ENCODE measurements at places on chromosomes 4 and X.

- DNase-seq: no peak
Measured at GRCh38 chr4:37601531-37601930, 84.6 kb downstream of the RELL1 start.

GRCh38 chrX:19721726-19722370 lies 165.6 kb downstream of the SH3KBP1 start:
- no peak for DNase-seq

DNA sequence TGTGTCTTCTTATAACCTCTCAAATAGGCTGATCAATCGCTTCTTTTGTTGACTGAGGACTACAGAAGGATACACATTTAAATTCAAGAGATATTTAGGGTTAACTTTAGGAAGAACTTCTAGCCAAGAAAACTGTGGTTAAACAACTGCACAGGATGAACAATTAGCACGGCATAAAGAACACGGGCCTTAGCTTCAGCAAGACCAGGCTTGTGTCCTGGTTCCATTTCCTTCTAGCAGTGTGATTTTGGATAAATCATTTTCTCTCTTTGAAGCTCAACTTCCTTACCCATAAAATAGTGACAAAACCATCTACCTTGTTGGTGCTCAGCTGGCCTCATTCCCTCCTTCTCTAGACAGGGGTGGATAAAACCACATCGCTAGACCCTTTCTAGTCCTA lies 117.6 kb downstream of the TSPAN5 start:
- no peak for DNase-seq

GRCh38 chrX:69995362-69996112 lies 54.2 kb downstream of the AWAT2 start:
- DNase-seq: no peak

DNA sequence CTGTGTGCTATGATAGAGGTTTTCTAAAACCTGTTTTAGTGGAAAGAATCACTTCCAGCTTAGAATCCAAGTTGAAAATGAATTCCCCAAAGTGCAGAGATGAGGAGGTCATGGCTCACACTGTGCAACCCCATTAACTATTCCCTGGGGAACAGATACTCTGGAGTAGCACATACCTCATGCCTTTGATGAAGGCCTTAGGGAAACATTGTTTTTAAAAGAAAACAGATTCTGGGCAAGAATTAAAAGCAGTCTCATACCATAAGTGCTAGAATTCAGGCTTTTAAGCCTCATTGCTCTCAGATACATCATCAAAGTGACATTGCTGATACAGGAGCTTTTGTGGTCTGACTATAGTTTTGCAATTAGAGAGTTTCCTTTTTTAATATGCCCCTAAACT lies 115.1 kb downstream of the NDST4 start:
- DNase-seq: no peak

DNA sequence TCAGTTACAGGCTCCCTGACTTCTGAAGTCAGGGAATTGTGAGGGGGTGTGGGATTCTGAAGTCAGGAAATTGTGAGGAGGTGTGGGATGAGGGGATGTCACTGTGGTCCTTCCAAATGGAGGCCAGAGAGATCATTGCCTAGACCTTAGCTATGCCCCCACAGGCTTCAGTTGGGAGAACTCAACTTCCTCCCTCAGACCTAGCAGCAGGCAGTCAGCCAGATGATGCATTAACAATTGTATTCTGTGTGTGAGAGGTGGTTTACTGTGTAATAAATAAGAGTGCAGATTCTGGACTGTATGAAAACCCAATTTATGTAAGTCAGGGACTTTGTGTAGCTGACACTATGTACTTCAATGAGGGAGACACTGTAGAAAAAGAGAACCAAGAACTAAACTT lies 65.7 kb downstream of the FREM3 start:
- DNase-seq: no peak

All from NCI-H1694 (cell line).